Stimulated activated CD8-positive, alpha-beta memory T cell treated with anti-CD3 and anti-CD28 coated beads, Interleukin-7, amount 100 ng/mL, for 24 hours (primary cell): ENCODE measurements at places on chromosomes 16 and 17.

- no peak for DNase-seq
Observed at GRCh38 chr16:11639925-11640899, 28.0 kb upstream of the SNN start.

GRCh38 chr16:25066747-25067631 lies 44.6 kb upstream of the LCMT1 start:
- peak; percentile 70 for DNase-seq

DNA sequence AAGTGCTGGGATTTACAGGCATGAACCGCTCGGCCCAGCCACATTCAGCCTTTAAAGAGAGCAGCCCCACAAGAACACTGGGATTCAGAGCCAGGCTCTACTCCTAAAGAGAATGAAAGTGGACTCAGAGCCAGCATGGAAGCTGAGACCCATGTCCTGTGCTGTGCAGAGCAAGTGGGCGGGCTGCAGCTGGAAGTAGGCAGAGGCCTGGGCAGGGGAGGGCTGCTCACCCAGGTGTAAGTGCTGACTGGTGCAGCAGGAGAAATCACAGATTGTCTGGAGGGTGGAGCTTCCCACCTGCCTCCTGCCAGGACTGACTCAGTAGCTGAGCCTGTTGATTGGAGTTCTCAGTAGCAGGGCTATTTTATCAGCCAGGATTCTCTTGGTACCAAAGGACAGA lies 178.7 kb downstream of the KATNIP start:
- DNase-seq: no peak

DNA sequence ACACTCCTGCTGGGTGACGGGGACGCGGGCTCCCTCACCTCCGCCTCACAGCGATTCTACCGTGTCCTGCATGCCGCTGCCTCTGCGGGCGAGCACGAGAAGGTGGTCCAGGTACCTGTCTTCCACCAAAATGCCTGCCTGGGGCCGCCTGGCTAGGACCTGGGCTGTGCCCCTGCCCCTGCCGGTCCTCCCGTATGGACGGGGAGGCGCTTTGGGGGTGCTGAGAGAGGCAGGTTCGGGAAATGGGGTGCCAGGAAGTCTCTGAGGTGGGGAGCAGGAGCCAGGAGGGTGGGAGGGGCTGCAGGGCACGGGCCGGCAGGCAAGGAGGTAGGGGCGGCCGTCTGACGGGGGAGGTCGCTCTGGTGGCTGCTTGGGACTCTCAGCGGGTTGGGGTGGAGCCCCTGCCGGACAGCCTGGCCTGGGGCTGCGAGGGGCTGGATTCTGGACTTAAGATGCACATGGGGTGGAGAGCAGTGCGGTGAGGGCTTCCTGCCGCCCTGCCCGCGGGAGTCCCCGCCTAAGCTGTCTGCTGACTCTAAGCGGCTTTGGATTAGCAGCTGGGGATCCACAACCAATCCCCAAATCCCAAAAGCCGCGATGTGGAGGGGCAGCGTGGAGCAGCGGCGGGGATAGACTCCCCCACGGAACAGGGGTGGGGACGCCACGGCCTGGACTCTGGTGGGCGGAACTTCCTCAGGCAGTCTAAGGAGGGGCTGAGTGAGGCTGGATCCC lies 5.8 kb downstream of the CHTF18 start:
- DNase-seq: no peak
